Myocyte (in vitro differentiated cells): ENCODE measurements at places on chromosomes 16 and 17.

GRCh38 chr17:66526827-66527226 is 224.4 kb downstream of the PRKCA start:
- peak; percentile 88 for DNase-seq

GRCh38 chr16:80719573-80719972 is 84.8 kb downstream of the CDYL2 start:
- no peak for DNase-seq

- DNase-seq = peak; percentile 60
Measured at GRCh38 chr16:1950047-1950446, 4.4 kb downstream of the RPL3L start.

DNA sequence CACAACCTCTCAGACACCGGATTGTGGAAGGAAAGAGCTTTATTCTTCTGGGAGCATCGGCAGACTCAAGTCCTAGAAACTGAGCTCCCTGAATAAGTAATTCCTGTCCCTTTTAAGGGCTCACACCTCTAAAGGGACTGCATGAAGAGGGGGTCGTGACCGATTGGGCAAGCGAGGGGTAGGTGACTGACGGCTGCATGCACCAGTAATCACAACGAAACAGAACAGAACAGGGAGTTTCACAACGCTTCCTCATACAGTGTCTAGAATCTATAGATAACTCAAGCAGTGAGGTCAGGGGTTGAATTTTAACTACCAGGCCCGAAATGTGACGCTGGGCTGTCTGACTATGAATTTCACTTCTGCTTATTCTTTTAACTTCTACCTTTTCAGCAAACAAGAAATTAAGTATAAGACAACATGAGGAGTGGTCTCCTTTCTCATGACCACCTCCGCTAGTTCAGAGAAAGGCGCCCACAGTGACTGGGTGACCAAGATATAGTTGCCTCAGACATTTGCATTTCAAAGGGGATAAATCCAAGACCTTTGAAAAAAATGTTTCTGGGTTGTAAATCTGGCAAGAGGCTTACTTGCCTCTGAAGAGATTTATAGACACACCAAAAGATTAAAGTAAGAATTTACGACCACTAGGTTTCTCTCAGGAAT is 88.4 kb upstream of the ATF7IP2 start:
- DNase-seq = no peak

DNA sequence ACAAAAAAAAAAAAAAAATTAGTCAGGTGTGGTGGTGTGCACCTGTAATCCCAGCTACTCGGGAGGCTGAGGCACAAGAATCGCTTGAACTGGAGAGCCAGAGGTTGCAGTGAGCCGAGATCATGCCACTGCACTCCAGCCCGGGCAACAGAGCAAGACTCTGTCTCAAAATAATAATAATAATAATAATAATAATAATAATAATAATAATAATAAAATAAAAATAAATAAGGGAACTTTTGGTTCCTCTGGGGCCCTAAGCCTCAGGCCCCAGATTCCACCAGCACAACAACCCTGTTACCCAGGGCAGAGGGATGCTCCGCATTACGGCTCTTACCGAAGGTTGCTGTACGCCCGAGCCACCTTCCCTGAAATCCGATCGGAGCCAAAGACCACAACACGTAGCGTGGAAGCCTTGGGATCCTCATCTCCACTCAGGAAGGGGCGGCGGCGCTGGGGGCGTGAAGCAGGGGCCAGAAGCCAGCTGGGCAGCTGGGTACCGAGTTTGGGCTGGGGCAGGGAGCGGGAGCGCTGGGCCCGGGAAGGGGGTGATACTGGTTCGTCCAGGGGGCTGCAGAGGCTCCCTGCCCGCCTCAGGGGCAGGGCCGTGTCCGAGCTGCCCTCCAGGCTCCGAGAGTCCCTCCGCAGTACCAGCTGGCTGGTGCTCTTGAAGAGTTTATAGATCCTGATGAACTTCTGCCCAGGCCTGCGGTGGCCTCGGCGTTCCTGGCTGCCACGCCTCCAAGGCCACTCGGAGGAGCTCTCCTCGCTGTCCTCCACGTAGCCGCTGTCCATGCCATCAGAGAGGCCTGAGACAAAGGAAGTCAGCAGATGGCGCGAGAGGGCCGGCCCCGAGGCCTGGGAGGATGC is 20.6 kb upstream of the PIK3R6 start:
- DNase-seq = peak; percentile 2

- DNase-seq = no peak
Measured at GRCh38 chr16:85027958-85028684, 526 bp downstream of the KIAA0513 start.

DNA sequence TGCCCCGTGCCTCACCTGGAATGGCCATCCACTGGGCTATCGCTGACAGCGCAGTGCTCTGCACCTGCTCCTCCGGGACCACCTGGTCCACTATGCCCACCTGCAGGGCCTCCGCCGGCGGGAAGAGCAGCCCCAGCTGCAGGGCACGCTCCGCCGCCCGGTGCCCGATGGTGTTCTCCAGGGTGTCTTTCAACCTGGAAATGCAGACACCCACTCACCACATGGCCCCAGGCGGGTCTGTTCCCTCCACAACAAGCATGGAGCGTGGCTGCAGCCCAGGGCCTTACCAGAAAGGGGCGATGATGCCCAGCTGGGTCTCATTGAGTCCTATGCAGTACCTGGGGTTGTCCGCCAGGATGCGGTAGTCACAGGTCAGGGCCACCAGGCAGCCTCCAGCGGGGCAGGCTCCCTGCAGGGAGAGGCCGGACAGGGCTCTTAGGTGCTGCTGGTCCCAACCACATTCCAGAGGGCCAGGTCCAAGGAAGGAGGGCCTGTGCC is 6.8 kb downstream of the DNASE1L2 start:
- no peak for DNase-seq

GRCh38 chr16:49608779-49609178 is 235.2 kb downstream of the C16orf78 start:
- no peak for DNase-seq

DNA sequence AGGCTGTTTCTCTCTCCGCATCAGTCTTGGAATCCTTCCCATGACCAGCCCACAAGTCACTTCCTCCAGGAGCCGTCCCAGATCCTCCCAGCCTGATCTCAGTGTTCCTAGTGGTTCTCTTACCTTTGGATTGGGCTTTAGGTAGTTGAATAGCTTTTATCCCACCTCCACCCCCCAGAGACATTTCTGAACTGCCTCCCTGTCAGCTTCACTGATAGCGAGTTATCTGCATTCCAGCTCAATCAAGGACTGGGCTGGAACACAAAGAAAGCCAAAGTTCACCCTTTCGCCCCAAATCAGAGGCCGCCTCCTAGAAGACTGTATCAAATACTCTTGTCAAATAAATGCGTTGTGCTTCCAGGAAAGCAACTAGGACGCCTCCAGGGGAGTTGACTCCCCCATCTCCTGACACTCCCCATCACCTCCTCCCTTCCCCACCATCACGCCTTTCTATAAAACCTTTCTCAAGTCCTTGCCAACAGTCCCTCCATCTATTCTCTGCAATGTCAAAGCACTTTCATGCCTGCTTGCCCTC is 72.7 kb downstream of the TMEM132E start:
- no peak for DNase-seq

DNA sequence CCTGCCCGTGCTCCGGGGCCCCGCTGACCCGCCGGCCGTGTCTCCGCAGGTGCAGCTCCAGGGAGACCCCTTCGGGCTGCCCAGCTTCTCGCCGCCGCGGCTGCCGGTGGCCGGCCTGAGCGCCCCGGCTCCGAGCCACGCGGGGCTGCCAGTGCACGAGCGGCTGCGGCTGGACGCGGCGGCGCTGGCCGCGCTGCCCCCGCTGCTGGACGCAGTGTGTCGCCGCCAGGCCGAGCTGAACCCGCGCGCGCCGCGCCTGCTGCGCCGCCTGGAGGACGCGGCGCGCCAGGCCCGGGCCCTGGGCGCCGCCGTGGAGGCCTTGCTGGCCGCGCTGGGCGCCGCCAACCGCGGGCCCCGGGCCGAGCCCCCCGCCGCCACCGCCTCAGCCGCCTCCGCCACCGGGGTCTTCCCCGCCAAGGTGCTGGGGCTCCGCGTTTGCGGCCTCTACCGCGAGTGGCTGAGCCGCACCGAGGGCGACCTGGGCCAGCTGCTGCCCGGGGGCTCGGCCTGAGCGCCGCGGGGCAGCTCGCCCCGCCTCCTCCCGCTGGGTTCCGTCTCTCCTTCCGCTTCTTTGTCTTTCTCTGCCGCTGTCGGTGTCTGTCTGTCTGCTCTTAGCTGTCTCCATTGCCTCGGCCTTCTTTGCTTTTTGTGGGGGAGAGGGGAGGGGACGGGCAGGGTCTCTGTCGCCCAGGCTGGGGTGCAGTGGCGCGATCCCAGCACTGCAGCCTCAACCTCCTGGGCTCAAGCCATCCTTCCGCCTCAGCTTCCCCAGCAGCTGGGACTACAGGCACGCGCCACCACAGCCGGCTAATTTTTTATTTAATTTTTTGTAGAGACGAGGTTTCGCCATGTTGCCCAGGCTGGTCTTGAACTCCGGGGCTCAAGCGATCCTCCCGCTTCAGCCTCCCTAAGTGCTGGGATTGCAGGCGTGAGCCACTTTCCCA is 5.9 kb downstream of the CTF1 start:
- peak; percentile 67 for DNase-seq

- no peak for DNase-seq
Measured at GRCh38 chr17:28688481-28688880, 23.2 kb downstream of the PROCA1 start.

DNA sequence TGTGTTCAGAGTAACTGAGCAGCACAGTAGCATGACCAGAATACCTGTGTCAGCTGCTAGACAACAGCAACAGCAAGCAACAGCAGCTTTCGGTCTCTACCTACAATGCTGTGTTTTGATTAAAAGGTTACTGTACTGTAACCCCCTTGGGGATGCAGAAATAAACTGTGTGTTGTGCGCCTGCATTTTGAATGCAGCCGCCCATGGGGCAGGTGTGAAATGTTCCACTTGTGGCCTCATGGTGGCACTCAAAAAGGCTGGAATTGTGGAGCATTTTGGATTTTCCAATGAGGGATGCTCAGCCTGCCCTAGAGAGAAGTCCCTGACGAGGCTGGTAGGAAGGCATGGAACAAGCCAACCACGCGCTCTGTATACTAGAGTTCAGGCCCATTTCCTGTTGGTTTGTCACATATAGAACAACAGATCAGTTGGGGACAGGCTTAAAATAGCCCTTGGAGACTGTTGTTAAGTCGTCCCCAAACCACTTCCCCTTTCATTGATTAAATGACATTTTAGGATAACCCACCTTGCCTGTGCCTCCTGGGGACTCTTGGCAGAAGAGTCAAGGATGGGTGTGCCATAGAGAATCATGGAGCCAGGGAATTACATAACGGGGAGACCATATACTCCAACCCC is 27.1 kb downstream of the SCPEP1 start:
- DNase-seq = no peak

DNA sequence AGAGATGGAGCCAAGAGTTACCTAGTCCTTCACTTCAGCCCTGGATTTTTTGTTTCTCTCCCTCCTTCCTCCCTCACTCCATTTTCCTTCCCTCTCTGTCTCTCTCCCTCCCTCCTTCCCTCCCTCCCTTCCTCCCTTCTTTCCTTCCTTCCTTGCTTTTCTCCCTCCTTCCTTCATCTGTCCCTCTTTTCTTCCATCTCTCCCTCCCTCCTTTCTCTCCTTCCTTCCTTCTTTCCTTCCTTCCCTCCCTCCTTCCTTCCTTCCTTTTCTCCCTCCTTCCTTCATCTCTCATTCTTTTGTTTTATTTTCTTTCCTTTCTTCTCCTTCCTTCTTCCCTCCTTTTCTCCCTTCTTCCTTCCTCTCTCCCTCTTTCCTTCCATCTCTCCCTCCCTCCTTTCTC is 283.5 kb downstream of the MAF start:
- no peak for DNase-seq
